Retinal pigment epithelial cell (primary cell): ENCODE measurements at places on chromosomes 13 and 19.

DNA sequence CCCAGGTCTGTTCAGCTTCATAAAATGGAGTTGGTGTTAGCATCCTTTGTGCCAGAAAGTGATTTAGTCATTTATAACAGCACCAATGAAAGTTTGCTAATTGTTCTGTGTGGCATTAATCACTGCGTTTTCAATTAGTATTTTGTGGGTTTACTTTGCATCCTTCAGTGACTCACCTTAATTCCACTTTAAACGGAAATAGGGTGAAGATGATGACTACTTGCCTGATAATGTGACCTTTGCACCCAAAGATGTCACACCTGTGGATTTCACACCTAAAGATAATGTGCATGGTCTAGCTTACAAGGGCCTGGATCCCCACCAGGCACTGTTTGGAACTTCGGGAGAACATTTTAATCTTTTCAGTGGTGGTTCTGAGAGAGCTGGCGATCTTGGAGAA, 15.0 kb downstream of the GPATCH1 start:
- no peak for DNase-seq

GRCh38 chr13:85312071-85312470, 487.1 kb downstream of the SLITRK6 start:
- no peak for DNase-seq

- peak; percentile 95 for DNase-seq
Measured at GRCh38 chr19:55166530-55167268, at the start of gene DNAAF3. Gene DNAAF3 (minus strand): TSS chr19:55166613. CDS start chr19:55166413, 200 bp downstream.

- DNase-seq: no peak
Measured at GRCh38 chr13:48582084-48582483, 49.2 kb upstream of the RCBTB2 start.

- peak; percentile 80 for DNase-seq
Measured at GRCh38 chr13:109336730-109337129, 449.7 kb downstream of the IRS2 start.

DNA sequence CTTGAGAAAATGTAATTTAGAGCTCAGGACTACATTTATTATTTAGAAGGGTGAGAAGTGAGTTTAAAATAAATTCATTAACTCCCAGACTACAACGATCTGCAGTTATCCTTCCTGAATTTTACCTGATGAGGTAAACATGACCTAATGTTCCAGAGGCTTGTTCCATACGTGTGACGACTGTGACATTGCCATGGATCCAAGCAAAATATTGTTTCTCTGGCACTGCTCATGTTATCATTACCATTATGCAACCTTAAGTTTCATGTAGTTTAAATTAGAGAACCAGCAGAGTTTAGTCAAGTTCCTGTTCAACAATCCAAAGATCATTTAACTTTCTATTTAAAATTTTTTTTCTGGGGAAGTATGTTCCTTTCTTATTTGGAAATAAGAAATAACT, 279.6 kb downstream of the KLF5 start:
- no peak for DNase-seq

GRCh38 chr13:19089315-19089714, 92.3 kb downstream of the TUBA3C start:
- DNase-seq: no peak

GRCh38 chr13:50829896-50830295, 13.6 kb downstream of the DLEU7 start:
- DNase-seq: no peak

DNA sequence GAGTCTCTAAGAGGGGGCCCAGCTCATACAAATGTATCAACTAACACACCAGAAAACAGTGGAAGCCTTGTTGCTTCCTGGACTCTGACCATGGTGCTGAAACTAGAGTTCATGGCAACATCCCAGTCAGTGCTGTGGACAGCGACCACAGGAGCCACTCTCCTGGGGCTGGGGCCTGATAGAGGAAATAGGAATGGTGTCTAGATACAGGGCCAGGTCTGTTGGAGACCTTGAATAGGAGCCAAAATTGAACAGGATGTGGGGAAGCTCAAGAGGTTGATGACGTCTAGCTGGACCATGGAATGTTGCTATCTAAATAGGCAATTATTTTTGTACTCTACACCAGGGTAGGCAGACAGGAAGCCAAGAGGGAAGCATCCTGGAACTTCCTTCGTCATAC, 21.7 kb downstream of the LILRB4 start:
- no peak for DNase-seq

DNA sequence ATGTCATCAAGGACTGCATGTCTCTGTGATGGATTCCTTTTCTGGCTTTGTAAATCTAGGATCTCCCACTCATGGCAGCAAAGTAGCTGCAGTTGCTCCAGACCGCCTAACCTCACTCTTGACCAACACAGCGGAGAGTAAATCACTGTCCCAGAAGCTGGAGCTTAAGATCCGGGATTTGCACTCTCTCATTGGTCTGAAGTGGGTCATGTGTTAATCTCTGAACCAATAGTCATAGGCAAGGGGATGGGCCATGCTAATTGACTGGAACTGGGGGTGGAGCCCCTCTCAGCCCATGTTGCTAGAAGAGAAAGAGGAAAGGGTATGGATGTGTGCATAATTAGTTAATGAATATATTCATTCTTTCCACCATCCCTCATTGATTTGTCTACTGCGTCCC, 34.0 kb downstream of the VAV1 start:
- DNase-seq: no peak
